ENCODE measurements at places on chromosomes 11 and 22. TPM values are rescaled to one million over a fixed set of nuclear protein-coding genes. Genes with fewer than 3 reads are reported as not detected.

TCN2 gene
- total RNA-seq, result 39.9 TPM

KRTAP5-9 gene
- total RNA-seq, result 0.52 TPM

VWCE gene
- total RNA-seq, result 1.2 TPM

GDPD4 gene
- total RNA-seq, result not detected

C11orf16 gene
- total RNA-seq, result 8.4 TPM

TMEM109 gene
- total RNA-seq, result 94.3 TPM

RAG2 gene
- not detected for total RNA-seq

UBQLN3 gene
- total RNA-seq, result 0.28 TPM

KDM4E gene
- total RNA-seq, result not detected

PIH1D2 gene
- total RNA-seq, result 12.2 TPM

ALDH3B1 gene
- 165 TPM for total RNA-seq

GRCh38 chr11:114317787-114318137 lies 21.6 kb downstream of the NNMT start:
- peak overlapping the region; percentile 23 for H3K27ac ChIP-seq
- peaks cover 2% of the 10 kb centered on the region for H3K36me3 ChIP-seq
- DNase-seq, result peak; percentile 40
- H3K4me1 ChIP-seq, result peaks cover 11% of the 10 kb centered on the region
- H3K27me3 ChIP-seq, result no peaks in the 10 kb centered on the region

GRCh38 chr22:27576413-27576812 lies 225.1 kb downstream of the MN1 start:
- H3K4me3 ChIP-seq, result no peak overlapping the region
- no peak for DNase-seq
- peaks cover 12% of the 10 kb centered on the region for H3K4me1 ChIP-seq
- H3K27ac ChIP-seq, result no peak overlapping the region

GRCh38 chr11:112185883-112186282 lies 10.6 kb downstream of the BCO2 start:
- no peak overlapping the region for H3K4me3 ChIP-seq
- DNase-seq, result no peak
- no peaks in the 10 kb centered on the region for H3K36me3 ChIP-seq
- no peak overlapping the region for H3K27ac ChIP-seq
- no peaks in the 10 kb centered on the region for H3K4me1 ChIP-seq

- no peaks in the 10 kb centered on the region for H3K4me1 ChIP-seq
- no peak overlapping the region for H3K27ac ChIP-seq
- H3K36me3 ChIP-seq, result no peaks in the 10 kb centered on the region
- peak; percentile 69 for DNase-seq
- no peaks in the 10 kb centered on the region for H3K27me3 ChIP-seq
These were observed 112.0 kb upstream of the ARHGAP42 start for GRCh38 chr11:100574894-100575769.

- no peaks in the 10 kb centered on the region for H3K36me3 ChIP-seq
- no peak for DNase-seq
- no peak overlapping the region for H3K4me3 ChIP-seq
These were observed 879.0 kb downstream of the BRD1 start for GRCh38 chr22:48948575-48949170.

GRCh38 chr22:41682033-41682807 lies 6.4 kb downstream of the SNU13 start:
- H3K4me3 ChIP-seq, result peak overlapping the region; percentile 57
- no peaks in the 10 kb centered on the region for H3K27me3 ChIP-seq
- H3K36me3 ChIP-seq, result peaks cover 7% of the 10 kb centered on the region
- peak; percentile 90 for DNase-seq

GRCh38 chr11:69874984-69875624 lies 55.9 kb upstream of the FGF3 start:
- H3K27me3 ChIP-seq, result no peaks in the 10 kb centered on the region
- no peak for DNase-seq
- H3K27ac ChIP-seq, result no peak overlapping the region
- H3K4me3 ChIP-seq, result no peak overlapping the region
- H3K36me3 ChIP-seq, result no peaks in the 10 kb centered on the region

GRCh38 chr11:121790430-121790829 lies 325.6 kb downstream of the BLID start:
- H3K27ac ChIP-seq, result no peak overlapping the region
- H3K36me3 ChIP-seq, result no peaks in the 10 kb centered on the region
- no peaks in the 10 kb centered on the region for H3K4me1 ChIP-seq
- DNase-seq, result no peak

GRCh38 chr22:33117821-33118220 lies 59.6 kb upstream of the SYN3 start:
- no peak for DNase-seq
- H3K27me3 ChIP-seq, result no peaks in the 10 kb centered on the region
- H3K36me3 ChIP-seq, result no peaks in the 10 kb centered on the region
- no peak overlapping the region for H3K4me3 ChIP-seq
- no peaks in the 10 kb centered on the region for H3K4me1 ChIP-seq
- H3K27ac ChIP-seq, result no peak overlapping the region

DNA sequence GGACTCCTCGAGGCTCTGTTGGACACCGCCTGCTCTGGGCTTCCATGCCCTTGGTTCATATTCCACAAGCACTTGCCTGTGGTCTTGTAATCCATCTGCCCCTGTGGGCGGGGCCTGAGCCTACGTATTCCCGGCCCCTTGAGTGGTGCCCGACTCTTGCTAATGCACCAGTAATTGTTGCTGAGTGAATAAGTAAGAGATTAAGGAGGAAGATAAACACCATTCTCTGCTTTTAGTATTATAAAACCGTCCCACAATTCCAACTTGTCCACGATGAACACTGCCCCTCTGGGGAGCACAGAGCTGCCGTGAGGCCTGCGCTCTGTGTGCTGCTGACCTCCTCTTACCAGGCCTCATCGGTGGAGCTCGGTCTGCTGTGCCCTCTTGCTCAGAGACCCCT lies 50.3 kb downstream of the MICAL2 start:
- no peak overlapping the region for H3K4me3 ChIP-seq
- peaks cover 20% of the 10 kb centered on the region for H3K4me1 ChIP-seq
- H3K27ac ChIP-seq, result peak overlapping the region; percentile 88
- no peak for DNase-seq
- H3K27me3 ChIP-seq, result no peaks in the 10 kb centered on the region

DNA sequence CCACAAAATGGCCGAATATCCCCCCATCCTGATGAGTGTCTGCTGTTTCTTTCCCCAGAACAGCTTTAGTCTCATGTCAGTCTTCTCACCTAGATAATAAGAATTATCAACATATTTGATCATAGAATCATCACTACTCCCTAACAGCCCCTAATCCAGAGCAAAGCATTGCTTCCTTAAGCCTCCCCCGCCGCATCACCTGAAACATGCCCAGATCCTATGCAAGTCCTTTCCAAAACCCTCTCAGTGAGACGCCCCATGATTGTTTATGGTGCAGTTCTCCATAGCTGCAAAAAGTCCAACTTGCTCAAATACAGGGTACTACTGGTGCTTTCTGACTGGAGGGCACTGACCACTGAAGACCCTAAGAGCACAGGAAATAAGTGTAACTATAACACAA lies 20.1 kb downstream of the KCNJ1 start:
- H3K27me3 ChIP-seq, result no peaks in the 10 kb centered on the region
- DNase-seq, result no peak
- H3K4me3 ChIP-seq, result no peak overlapping the region
- no peak overlapping the region for H3K27ac ChIP-seq
- no peaks in the 10 kb centered on the region for H3K36me3 ChIP-seq
- H3K4me1 ChIP-seq, result no peaks in the 10 kb centered on the region

DNA sequence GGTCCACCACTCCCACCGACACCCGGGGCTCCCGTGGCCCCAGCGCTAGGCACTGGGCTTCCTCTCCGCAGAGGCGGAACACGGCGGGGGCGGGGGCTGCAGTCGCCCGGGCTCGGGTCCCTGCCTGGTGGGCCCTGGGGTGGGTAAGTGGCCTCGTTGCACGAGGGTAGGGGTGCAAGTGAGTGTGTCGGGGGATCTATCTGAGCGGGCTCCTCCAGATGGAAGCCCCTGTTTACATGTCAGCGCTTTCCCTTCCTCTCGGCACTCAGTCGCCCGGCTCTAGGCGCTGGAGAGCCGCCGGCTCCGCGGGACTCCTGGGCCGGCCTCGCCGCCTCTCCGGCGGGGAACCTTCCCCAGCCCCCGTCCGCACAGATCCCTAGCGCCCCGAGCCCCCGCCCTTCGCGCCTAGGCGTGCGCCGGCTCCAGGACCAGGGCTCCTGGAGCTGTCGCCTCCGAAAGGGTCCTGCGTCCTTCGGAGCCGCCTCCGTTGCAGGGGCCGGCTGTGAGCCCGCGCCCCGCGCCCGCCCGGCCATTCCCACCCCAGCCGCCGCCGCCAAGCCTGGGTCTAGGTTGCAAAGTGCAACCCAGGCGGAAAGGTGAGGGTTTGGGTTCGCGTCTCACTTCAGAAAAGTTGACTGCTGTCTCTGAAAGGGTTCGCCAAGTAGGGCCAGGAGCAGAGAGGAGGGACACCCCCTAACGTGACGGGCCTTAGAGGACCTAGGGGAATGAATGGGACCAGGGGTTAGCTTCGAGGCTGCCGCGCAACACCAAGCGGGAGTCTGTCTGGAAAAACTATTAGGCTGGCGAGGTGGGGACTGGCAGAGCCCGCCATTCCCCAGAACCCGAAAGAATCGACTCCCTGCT lies 978 bp downstream of the FLI1 start:
- H3K4me1 ChIP-seq, result peaks cover 4% of the 10 kb centered on the region
- H3K27me3 ChIP-seq, result no peaks in the 10 kb centered on the region
- H3K4me3 ChIP-seq, result peak overlapping the region; percentile 83
- H3K27ac ChIP-seq, result peak overlapping the region; percentile 98
- H3K36me3 ChIP-seq, result no peaks in the 10 kb centered on the region

- H3K27ac ChIP-seq, result no peak overlapping the region
- no peaks in the 10 kb centered on the region for H3K4me1 ChIP-seq
- H3K36me3 ChIP-seq, result no peaks in the 10 kb centered on the region
- no peak for DNase-seq
- no peaks in the 10 kb centered on the region for H3K27me3 ChIP-seq
These were observed 77.0 kb downstream of the NAT10 start for GRCh38 chr11:34182425-34182824.

- no peak for DNase-seq
- H3K4me3 ChIP-seq, result peak overlapping the region; percentile 59
- no peaks in the 10 kb centered on the region for H3K27me3 ChIP-seq
- H3K4me1 ChIP-seq, result peaks cover 19% of the 10 kb centered on the region
- H3K36me3 ChIP-seq, result no peaks in the 10 kb centered on the region
These were observed 772 bp downstream of the NAV2 start for GRCh38 chr11:19713196-19714021.

GRCh38 chr11:62914416-62914815 lies 6.7 kb downstream of the CHRM1 start:
- no peaks in the 10 kb centered on the region for H3K27me3 ChIP-seq
- no peaks in the 10 kb centered on the region for H3K36me3 ChIP-seq
- no peaks in the 10 kb centered on the region for H3K4me1 ChIP-seq
- no peak for DNase-seq

DNA sequence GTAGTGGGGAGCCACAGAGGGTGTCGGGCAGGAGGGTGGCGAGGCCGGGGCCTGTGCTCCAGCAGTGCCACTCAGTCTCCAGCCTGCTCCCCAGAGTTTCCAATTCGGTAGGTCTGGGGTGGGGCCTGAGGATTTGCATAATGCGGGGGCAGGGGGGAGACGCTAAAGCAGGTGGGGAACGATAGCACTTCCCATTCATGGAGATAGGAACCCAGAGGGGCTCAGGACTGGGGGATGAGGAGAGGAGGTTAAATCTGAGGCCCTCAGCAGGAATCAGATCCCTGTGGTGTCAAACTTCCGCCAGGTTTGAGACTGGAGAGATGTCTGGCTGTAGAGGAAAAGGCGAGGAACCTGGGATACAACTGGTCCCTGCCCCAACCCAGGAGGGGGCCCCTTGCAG lies 29.8 kb downstream of the WNT11 start:
- H3K4me1 ChIP-seq, result no peaks in the 10 kb centered on the region
- DNase-seq, result no peak
- H3K27ac ChIP-seq, result no peak overlapping the region

GRCh38 chr11:120773501-120774031 lies 250.3 kb upstream of the TBCEL start:
- H3K36me3 ChIP-seq, result no peaks in the 10 kb centered on the region
- no peak for DNase-seq
- H3K4me3 ChIP-seq, result no peak overlapping the region

DNA sequence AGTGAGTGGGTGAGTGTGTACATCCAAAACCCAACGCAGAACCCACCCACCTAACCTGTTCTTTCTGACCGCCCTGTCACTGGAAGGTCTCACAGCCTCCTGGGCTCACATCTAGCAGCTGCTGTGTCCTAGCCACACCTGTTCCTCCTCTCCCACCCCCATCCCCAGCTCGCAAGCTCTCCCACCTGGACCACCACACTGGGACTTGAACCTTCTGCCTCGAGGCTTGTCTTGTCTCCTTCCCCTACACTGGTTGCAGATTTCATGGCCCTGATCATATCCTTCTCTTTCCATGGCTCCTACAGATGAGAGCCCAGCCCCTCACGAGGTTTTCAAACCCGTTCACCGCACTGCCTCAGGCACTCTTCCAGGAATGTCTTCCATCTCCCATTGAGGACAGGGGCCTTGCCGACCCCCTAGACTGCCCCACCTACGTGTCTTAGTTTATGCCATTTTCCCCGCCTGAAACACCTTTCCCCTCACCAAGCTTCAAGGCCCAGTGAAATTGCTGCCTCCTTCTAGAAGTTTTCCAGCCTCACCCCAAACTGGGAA lies 6.7 kb downstream of the IFITM10 start:
- H3K36me3 ChIP-seq, result no peaks in the 10 kb centered on the region
- no peak for DNase-seq
- peaks cover 32% of the 10 kb centered on the region for H3K27me3 ChIP-seq
- no peak overlapping the region for H3K27ac ChIP-seq

DNA sequence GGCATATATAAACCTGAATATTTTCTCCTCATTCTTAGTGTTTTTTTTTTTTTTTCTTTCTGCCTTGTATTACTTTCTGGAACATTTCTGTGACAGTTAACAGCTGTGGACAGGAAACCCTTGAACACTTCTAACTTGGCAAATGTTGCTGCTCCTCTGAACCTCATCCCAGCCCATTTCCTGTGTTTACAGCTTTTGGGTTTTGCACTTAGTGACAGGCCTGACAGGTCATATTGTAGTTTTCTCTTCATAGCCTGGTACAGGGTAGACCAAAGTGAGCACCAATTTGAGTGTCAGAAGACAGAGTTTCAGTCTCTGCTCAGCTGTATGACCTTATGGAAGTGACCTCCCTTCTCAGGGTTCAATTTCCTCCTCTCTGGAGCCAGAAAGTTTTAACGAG lies 91.6 kb downstream of the STIM1 start:
- H3K36me3 ChIP-seq, result no peaks in the 10 kb centered on the region
- no peak overlapping the region for H3K4me3 ChIP-seq
- H3K4me1 ChIP-seq, result peaks cover 44% of the 10 kb centered on the region
- peak; percentile 88 for DNase-seq
- peak overlapping the region; percentile 83 for H3K27ac ChIP-seq

GRCh38 chr11:71221821-71222220 lies 30.6 kb downstream of the SHANK2 start:
- no peak overlapping the region for H3K4me3 ChIP-seq
- H3K27ac ChIP-seq, result no peak overlapping the region
- H3K27me3 ChIP-seq, result no peaks in the 10 kb centered on the region
- no peaks in the 10 kb centered on the region for H3K4me1 ChIP-seq

DNA sequence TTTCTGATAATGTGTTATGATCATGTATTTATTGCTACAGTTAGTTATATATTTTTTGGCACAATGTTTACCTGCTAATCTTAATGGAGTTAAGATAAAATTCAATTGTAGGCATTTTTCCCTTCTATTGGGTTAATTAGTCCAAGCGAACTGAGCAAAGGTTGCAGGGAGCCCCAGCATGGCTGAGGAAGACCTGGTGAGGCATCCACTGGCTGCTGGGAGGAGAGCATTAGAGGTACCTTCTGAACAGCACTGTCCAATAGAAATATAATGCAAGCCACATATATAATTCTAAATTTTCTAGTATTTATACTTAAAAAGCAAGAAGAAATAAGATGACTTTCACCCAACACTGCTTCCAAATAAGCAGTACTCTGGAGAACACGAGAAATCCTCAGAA lies 689 bp upstream of the TMEM126A start:
- peaks cover 8% of the 10 kb centered on the region for H3K36me3 ChIP-seq
- H3K4me3 ChIP-seq, result no peak overlapping the region
- H3K27ac ChIP-seq, result peak overlapping the region; percentile 82
- DNase-seq, result no peak
- H3K4me1 ChIP-seq, result peaks cover 9% of the 10 kb centered on the region
- no peaks in the 10 kb centered on the region for H3K27me3 ChIP-seq
